ENCODE measurements at places on chromosomes 4 and X.

DNA sequence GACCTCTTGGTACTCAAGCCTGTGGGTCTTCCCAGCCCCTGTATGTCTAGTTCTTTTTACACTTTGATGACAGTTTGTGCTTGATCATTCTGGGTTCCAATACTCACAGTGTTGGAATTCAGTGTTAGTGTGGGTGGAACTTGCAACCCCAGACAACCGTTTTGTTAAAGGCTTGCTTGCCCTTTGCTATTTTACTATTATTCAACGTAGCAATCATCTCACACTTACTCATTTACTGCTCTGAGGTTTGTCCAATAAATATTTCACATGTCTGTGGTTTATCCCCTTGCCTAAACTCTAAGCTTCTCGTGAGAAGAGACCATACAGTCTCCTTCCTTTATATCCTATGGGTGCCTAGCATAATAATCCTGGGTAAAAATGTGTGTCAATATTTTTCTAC lies 15.3 kb downstream of the CCNG2 start:
- no peak for DNase-seq

DNA sequence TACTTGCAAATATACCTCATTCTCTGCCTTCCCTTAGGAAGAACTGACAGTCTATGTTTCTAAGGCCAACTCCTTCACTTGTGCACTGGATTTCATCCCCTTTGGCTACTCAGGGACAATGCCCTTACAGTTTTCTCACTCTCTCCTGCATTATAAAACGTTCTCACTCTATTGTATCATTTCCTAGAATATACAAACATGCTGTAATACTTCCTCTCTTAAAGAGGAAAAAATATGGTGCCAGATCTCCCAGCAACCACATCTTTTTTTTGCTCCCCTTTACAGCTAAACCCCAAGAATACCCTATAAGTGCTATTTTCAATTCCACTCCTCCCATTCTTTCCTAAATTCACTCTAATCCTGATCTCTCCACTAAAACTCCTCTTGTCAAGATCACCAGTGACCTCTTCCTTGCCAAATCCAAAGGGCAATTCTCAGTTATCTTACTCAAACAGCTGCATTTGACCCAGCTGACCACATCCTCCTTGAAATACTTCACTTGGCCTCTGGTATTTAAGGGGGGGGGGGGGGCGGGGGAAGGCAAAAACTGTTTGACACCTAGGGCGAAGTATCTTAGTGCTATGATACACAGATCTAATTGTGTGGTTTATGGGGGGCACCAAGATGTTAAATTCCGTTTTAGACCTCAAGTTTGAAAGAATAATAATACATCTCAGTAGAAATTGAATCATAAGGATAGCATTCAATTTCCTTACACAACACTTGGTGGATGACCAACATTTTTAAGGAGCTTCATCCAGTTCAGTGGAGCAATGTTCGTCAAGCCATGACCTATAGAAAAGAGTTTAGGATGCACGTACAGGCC lies 1.6 kb downstream of the RCHY1 start:
- DNase-seq, result no peak

DNA sequence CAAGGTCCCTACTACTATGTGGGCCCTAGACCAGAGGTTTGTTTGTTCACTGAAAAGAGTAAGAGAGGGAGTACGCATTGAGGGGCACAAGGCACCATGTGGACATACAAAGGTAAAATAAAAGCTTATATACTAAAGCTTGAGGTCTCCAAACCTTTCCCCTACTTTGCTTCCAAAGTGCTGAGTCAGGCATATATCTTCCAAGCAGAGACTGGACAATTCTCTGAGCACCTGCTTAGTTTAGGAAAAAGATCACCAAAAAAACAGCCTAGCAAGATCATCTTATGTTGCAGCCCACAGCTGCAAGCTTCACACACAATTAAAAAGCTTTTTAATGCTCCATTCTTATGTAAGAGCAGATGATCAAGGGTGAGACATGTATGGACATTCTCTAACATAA lies 119.5 kb downstream of the WDFY3 start:
- DNase-seq, result no peak

DNA sequence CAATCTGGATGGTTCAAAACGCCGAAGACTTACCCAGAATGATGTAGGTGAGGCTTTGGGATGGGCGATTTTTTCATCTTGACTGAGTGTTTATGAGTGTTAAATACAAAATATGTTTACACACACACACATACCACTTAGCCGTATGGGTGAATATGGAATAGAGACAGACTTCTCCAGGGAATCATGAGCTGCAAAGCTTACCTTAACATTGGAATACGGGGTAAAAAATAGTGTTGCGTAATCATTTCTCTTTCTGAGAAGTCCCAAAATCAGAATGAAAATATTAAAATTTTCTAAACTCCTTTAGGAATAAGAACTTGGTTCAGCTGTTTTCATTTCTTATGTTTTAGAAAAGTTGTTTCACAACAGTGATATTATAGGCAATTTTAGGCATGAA lies 63.5 kb downstream of the EGF start:
- no peak for DNase-seq

- no peak for DNase-seq
Measured at GRCh38 chr4:107625391-107625902, 94.6 kb downstream of the PAPSS1 start.

GRCh38 chrX:123171781-123172180 lies 12.3 kb upstream of the GRIA3 start:
- no peak for DNase-seq

DNA sequence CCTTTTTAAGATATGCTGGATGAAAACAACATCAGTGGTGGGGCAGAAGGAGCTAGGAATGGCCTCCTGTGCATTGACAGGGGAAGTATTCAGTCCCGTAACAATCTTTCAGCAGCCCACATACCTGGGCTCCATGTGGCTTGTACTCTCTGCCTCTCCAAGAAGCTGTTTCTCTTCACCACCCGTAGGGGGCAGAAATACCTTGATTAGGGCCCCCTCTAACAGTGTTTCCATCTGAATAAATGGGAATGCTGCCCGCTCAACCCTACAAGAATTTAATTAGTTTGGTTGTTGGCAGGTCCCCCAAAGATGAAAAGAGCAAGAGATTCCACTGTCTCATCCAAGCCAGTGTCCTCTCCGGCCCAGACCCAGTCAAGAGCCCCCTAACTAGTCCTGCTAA lies 155.2 kb downstream of the SMIM20 start:
- no peak for DNase-seq

- no peak for DNase-seq
Measured at GRCh38 chr4:113822555-113823290, 61.2 kb upstream of the CAMK2D start.

DNA sequence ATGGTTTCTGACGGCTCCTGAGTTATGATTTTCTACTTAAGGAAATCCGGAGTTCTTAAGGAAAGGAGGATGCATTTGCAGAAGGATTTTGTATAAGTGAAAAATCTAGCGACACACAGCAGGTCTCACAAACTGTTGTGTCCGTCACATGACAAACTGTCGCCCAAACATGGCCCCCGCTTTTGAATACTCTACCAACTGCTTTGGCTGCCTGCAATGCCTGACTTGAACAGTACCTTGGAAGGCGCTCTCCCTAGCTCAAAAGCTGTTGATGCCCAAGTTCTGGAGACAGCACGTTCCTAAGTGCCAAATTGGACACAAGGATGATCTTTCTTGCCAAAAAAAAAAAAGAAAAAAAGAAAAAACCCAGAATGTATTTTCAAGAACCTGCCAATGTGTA lies 103.2 kb downstream of the ENPP6 start:
- DNase-seq, result no peak

DNA sequence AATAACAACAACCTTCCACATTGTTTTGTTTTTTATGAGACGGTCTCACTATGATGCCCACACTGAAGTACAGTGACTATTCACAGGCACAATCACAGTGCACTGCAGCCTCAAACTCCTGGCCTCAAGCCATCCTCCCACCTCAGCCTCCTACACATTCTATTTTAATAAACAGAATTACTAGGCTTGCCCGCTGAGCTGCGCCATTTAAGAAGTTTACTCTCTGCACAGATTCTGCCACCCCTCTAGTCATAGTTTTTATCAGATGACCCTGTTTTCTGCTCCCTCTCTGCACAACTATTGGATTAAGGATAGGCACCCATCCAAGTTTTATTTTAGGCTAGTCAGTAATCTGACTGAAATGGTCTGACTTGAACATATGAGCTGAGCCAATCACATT lies 11.3 kb upstream of the COX18 start:
- DNase-seq, result no peak

Data from T follicular helper cell (primary cell).